ENCODE measurements at places on chromosomes 12 and 14.

GRCh38 chr14:38201137-38201828 lies 6.4 kb upstream of the SSTR1 start:
- no peak for DNase-seq

GRCh38 chr14:34931206-34931605 lies 51.6 kb upstream of the SRP54 start:
- no peak for DNase-seq

DNA sequence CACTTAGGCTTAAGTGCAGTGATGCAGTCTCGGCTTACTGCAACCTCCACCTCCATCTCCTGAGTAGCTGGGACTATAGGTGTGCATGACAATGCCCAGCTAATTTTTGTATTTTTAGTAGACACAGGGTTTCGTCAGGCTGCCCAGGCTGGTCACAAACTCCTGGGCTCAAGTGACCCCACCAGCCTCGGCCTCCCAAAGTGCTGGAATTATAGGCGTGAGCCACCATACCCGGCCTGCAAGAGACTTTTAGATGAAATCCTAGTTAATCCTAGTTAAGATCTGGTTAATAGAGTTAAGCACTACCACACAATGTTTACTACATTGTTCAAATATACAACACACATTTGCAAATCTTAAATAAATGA lies 196.5 kb upstream of the AMIGO2 start:
- DNase-seq: no peak

DNA sequence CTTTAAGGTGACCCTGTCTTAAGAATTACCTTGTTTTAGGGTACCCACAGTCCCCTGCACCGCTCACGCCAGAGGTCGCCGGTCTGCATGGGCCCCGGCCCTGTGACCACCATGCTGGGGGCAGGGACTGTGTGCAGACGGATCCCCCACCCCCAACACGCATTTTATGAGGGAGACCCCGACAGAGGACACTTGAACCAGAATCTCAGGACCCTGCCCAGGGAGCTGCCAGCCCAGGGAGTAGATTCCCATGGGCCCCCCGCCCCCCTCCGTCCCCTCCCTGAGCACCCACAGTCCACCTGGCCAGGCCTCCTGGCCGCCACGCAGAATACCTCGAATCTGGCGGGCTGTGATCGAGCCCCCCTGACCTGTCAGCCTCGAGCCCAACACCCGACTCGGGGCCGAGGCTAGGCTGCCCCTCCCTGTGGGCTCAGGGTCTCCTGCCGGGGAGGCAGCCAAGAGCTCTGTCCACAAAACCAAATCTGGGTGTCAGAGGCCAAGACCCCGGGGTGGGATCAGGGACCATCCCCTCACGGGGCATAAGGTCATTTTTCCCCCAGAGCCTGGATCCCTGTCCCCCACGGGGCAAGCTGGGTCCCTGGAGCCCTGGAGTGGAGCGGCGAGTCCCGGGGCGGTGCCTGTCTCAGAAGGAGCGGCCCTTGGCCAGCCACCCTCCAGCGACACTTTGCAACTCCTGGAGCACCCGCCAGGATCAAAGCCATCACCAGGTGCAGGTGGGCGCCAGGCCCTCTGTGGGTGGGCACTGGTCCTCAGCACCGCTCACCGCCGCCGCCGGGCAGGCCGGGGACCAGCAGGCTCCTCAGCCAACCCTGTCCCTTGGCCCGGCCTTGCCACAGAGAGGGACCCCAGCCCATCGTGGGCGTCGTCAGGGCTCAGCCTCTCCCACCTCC lies 155.8 kb upstream of the PKP2 start:
- no peak for DNase-seq

- peak; percentile 54 for DNase-seq
These were observed 41.9 kb downstream of the PTGER2 start for GRCh38 chr14:52356025-52356424.

- no peak for DNase-seq
These were observed 128.1 kb upstream of the AEBP2 start for GRCh38 chr12:19311165-19311564.

DNA sequence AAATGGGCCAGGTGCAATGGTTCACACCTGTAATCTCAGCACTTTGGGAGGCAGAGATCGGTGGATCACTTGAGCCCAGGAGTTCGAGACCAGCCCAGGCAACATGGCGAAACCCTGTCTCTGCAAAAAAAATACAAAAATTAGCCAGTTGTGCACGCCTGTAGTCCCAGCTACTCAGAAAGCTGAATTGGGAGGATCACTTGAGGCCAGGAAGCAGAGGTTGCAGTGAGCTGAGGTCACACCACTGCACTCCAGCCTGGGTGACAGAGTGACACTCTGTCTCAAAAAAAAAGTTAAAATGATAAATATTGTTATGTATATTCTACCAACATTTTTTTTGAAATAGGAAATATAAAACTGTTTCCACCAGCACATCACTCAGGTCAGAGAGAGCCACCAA lies 64.9 kb downstream of the NDUFA12 start:
- no peak for DNase-seq

DNA sequence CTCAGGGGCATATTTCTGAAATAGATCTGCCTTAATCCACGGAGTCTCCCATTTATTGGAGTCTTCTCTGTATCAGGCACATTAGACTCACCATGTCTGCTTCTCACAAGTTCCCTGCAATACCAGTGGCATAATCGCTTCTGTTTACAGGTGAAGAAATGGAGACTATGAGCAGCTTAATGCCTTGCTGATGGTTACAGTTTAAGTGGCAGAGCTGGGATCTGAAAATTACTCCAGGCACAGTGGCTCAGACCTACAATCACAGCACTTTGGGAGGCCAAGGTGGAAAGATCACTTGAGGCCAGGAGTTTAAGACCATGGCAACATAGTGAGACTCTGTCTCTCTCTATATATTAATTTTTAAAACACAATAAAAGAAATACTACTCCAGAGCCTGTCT lies 7.3 kb upstream of the RIC8B start:
- DNase-seq: no peak

- DNase-seq: no peak
These were observed 95.0 kb downstream of the SYT1 start for GRCh38 chr12:78959556-78959955.

GRCh38 chr12:42779186-42779859 lies 189.8 kb upstream of the PRICKLE1 start:
- DNase-seq: no peak

DNA sequence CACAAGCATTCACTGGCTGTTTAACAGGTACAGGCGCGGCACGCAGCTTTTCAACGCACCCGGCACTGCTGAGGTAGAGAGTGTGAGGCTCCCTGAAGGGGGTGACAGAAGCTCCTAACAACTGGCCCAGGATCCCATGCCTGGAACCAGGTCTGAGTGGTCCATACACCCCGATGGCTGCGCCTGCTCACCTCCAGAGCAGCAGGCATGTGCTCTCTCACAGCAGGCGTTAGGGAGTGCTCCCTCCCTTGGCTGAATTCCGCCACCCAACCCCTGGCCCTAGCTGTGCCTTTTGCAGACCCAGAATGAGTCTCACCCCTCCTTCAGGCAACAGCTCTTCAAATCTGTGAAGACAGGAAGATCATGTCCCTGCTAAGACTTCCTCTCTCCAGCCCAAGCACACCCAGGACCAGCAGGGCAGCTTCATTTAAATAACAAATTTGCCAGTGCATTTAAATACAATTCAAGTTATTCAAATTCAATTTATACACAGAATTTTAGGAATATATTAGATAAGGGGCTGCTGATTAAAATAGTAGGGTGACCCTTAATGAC lies 86.0 kb downstream of the SETD3 start:
- DNase-seq: no peak

DNA sequence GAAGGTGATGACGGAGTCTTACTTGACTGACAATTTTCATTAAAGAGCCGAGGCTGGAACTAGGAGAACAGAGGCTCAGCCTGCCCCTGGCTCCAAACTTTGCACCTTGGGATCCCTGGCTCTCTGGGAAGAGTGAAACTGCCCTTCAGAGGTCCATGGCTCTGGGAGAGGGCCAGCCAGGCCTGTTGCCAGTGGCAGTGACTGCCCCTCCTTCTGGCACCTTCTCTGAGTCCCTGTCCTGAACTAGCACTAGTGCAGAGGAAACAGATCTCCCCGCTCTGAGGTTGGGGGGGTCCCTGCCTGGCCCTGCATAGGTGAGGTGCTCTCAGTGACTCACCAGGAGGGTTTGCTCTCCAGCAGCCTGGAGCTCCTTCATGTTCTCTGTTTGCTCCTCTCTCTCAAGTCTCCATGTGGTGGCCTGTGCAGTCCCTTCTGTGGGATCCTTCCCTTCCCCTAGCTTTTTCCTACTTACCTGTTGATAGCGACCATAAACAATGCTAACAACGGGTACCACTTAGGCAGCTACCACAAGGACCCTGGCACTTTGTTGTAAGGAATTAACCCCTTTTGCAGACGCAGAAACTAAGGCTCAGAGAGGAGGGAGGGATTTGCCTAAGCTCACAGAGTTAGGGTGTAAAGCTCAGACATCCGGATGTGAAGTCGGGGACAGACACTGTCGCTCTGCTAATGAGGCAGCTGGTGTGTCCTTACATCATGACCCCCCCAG lies 22.4 kb downstream of the FAM222A start:
- peak; percentile 2 for DNase-seq

GRCh38 chr14:66624336-66624937 lies 116.5 kb downstream of the GPHN start:
- DNase-seq: no peak

DNA sequence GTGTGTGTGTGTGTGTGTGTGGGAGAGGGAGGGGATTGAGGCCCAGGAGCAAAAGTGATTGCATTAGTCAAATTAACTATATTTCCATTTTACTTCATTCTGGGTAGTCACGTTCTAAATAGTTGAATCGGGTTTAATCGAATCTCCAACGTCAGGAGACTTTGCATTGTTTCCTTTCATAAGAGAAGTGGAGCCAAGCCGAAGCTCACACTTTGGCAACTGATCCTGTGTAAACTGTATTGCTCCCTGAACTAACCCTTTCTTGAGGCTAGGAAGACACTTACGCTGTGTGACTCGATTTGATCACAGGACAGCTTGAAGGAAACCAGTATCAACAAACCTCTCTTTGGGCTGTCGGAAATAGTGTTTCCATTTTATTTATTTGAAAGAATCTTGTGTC lies 363.4 kb upstream of the ATP2B1 start:
- no peak for DNase-seq

DNA sequence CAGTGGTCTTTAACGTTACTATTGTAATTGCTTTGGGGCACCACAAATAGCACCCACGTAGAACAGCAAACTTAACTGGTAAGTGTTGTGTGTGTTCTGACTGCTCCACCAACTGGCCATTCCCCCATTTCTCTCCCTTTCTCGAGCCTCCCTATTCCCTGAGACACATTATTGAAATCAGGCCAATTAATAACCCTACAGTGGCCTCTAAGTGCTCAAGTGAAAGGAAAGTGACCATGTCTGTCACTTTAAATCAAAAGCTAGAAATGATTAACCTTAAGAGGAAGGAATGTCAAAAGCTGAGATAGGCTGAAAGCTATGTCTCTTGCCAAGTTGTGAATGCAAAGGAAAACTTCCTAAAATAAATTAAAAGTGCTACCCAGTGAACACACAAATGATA lies 22.3 kb downstream of the PPP1R13B start:
- no peak for DNase-seq

DNA sequence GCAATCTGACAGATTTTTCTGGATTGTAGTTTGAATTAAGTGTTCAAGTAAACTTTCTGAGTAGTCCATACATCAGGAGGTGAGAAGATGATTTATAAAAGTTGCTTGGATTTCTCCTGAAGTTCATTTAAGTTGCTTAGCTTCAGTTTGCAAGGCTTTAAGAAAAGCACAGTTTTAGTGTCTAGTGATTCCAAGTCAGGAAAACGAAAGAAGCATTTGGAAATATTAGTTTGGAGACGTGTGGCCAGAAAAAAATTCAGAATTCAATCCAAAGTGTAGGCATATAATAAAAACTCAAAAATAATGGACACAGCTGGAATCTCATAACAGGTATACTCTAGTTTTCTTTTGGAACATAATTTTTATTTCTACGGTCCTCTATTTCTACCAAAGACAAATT lies 25.5 kb upstream of the PRICKLE1 start:
- DNase-seq: no peak

GRCh38 chr14:22185789-22186188 lies 403.2 kb downstream of the DAD1 start:
- no peak for DNase-seq

- DNase-seq: no peak
These were observed 333.2 kb upstream of the MDGA2 start for GRCh38 chr14:48008646-48009045.

DNA sequence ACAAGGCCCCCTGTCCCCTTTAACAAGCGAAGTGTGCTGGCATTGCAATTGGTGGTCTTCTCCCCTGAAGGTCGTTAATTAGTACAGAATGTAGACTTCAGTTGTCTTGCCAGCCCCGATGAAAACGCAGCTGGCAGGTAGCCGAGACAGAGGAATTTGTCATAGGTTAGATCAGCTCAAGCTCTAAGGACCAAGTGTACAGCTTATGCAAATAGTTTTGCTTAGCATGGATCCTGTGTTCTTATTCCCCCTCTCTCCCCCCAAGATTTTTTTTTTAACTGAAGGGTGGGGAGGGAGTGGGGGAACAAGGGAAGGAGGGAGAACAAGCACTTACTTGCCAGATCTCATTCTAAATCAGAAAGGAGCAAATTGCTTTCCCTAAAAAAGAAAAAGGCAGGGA lies 58.6 kb upstream of the PARP11 start:
- DNase-seq: no peak

DNA sequence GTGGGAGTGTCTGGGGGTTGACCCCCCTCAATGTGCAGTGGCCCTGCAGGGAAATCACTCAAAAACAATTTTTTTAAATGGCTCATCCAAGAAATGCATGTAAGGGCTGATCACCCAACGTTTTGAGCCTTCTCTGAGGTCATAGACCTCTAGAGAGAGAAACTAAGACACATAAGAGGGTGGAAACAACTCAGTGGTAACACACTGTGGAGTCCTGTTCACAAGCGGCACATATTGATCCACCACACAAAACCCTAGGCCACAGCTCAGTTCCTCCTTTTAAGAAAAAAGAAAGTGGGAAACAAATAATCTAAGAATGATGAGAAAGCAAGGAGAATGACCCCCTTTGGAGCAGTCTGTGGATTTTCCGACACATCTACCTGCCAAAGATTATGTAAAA lies 83.0 kb upstream of the METAP2 start:
- DNase-seq: no peak

GRCh38 chr14:74418031-74418430 lies 8.0 kb downstream of the SYNDIG1L start:
- DNase-seq: no peak

DNA sequence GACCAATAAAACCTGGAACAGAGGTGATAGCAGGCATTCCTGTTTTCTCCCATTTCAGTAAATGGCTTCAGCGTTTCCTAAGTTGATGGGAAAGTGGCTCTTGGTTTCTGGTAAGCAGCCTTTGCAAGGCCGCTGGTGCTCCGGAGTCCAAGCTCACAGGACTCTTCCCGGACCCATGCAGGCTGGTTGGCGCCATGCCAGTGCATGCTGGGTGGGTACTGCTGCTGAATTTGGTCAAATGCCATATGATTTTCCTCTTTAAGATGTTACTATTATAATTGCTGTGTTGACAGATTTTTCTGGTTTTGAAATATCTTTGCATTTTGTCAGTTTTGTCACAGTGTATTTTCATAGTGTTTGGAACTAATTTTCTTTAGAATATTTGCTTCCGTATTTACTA lies 27.7 kb downstream of the PPP2R5C start:
- DNase-seq: no peak
